Stimulated activated CD8-positive, alpha-beta memory T cell treated with anti-CD3 and anti-CD28 coated beads, Interleukin-2, amount 100 ng/mL, for 1 hour (primary cell): ENCODE measurements at places on chromosomes 5 and 9.

- no peak for DNase-seq
Observed at GRCh38 chr5:54514841-54515432, 2.6 kb upstream of the SNX18 start.

DNA sequence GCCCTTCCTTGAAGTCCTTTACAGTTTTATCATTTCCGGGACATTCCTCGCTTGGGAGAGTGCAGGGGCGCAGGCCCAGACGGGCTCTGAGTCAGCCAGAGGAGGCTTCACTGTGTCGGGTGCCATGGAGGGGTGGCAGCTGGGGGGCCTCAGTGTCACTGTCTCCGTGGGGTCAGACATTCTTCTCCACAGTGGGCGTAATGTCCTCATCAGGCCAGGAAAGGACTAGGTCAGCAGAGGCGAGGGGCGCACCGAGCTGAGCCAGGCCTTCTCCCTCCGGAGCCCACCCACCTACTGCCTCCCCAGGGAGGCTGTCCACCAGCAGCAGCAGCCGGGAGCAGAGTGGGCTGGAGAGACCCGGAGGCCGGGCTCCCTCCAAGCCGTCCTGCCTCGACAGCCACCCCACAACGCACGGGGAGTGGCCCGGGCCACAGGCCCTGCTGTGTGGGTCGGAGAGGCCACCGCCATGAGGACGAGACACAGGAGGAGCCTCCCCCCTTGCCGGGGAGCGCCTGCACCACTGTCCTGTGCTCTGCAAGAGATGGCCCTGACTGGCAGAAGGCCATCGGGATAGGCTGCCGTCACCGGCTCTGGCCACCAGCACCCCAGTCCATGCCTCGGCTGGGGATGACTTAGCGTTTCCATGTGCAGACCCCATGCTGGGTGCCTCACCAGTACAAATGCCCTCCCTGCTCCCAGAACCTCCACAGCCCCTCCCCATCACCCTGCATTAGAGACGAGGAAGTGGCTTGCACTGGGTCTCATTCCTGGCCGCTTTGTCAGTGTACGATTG lies 26.5 kb downstream of the SARDH start:
- DNase-seq = no peak

- DNase-seq = no peak
Observed at GRCh38 chr9:88915916-88916315, 75.4 kb upstream of the S1PR3 start.

GRCh38 chr9:89362647-89363310 lies 44.5 kb downstream of the SECISBP2 start:
- DNase-seq = no peak
